ENCODE measurements at places on chromosomes 13 and 19.
A peak's percentile ranks its signal among the peaks of the same experiment; 100 is the strongest.

GRCh38 chr13:37576601-37577000 is 22.0 kb downstream of the POSTN start:
- DNase-seq: no peak

DNA sequence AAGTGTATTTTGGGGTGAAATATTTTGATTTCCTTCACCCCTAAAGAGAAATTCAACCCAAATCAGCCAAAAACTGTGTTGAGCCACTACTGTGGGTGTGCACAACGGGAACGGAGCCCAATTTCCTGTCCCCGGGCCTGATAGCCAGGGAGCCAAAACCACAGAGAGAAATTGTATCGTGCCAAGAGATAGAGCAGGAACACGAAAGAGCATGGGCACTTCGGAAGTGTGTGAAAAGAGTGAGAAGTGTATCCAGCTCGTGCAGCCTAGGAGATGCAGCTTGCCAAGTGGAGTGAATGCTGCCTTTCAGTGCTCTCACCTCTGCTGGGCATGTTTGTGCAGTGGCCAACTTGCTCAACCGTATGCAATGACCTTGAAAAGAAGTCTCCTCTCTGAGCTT is 19.4 kb upstream of the PLEKHF1 start:
- DNase-seq: no peak

DNA sequence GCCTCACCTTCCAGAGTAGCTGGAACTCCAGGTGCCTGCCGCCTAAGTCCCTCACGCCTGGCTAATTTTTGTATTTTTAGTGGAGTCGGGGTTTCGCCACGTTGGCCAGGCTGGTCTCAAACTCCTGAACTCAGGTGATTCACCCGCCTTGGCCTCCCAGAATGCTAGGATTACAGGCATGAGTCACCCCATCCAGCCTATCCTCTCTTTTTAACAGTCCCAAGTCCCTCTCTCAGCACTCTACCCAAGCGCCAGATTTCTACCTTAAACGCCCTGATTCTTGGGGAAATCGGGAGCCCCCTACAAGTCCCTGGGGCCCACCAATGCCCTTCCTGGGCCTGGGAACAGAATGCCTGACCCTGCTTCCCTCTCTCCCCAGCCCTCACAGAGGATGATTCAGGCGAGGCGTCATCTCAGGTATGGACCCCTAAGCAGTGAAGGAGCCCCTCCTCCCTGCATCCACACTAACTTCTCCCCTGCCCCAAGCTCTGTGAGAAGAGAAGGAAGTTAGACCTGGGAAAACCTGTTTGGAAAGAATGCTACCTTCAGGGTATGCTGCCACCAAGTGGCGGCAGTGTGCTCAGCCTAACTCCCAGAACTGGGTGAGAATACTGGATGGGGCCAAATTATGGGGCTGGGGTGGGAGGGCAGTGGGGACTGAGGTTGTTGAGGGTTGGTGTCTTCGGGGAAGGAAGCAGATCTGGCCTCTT is 20.8 kb upstream of the EBI3 start:
- DNase-seq: no peak

DNA sequence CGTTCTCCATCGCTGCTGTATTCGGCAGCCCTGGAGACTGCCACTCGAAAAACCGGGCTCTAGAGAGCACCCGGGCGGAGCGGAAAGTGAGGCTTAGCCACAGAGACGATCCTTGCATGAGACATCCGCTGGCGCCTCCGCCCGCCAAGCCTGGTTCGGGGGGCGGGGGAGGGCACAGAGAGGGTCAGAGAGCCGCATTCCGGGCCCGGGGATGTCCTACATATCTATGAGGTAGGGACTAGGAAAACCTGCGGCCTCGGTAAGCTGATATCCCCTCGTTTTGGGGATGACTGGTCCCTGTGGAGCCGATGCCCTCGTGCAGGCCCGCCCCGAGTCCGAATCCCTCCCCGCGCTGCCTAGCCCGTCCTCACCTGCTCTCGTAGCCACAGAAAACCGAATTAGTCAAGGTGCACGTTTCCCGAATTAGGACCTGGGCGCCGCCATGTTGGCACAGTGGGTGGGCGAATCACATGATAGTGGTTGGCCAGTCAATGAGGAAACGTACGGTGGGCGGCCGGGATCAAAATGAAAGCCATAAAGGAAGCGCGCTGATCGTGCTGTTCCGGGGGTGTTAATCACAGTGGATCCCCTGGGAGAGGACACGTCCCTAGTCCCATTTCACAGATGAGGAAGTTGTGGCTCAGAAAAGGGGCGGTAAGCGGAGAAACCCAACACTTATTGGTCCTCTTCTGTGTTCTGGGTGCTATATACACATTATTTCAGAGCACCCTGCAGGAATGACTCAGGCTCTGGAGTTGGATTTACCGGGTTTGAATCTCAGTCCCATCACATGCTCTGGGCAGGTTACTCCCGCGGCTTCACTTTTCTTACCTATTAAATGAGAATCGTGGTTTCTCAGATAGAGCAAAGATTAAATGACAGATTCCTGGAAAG is at the start of gene TRMT1:
TRMT1 (minus strand) TSS at position 459 of the 894 bp plus-strand sequence; CDS start at position 118, 341 bp downstream.
- DNase-seq: peak; percentile 93

- no peak for DNase-seq
Observed at GRCh38 chr13:106637519-106637918, 69.6 kb upstream of the ARGLU1 start.

GRCh38 chr19:6108721-6109633 is 1.3 kb downstream of the RFX2 start:
- DNase-seq: no peak

- DNase-seq: no peak
Observed at GRCh38 chr13:106105153-106105552, 430.3 kb downstream of the EFNB2 start.

- no peak for DNase-seq
Observed at GRCh38 chr13:28650284-28650683, 8.6 kb upstream of the POMP start.

DNA sequence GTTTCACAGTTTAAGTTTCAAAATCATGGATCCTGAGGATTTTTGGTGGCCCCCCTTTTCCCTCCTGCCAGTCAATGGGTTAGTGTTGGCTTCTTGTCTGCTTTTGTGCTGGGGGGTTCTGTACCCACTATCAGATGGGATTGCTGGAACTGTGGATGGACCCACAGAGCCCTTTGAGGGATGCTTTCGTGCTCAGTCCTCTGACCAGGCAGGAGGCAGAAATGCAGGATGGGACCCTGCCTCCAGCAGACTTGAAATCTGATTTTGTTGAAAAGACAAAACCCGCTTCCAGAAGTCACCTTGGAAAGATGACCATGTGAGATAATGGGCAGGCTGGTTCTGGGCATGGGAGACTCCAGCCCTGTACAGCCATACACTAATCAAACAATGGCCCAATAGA is 408.9 kb downstream of the ZNF536 start:
- no peak for DNase-seq

DNA sequence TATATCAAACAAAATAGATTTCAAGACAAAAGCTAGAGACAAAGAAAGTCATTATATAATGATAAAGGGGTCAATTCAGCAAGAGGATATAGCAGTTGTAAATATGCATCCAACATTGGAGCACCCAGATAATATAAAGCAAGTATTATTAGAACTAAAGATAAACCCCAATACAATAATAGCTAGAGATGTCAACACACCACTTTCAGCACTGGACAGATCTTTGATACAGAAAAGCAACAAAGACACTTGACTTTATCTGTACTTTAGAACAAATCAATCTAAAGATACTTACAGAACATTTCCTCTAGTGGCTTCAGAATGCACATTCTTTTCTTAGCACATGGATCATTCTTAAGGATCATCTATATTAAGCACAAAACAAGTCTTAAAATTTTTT is 59.1 kb upstream of the TEX29 start:
- DNase-seq: no peak

DNA sequence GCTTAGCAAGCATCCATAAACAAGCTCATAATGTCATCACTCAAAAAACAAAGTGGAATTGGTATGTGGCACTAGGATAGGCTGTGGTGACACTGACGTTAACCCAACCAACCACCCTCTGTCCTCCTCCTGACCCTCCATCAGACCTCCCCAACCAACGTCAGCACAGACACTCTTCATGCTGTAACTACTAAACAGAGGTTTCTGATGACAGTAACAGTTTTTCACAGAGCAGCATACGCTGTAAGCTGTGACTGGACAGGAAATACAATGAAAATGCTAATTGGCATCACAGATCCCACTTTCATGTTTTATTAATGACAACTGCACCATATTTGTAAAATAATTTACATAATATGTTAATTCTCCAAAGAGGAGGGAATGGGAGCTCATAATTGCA is 238.0 kb downstream of the IRS2 start:
- no peak for DNase-seq

- no peak for DNase-seq
Observed at GRCh38 chr13:28658539-28658795, 463 bp upstream of the POMP start.

DNA sequence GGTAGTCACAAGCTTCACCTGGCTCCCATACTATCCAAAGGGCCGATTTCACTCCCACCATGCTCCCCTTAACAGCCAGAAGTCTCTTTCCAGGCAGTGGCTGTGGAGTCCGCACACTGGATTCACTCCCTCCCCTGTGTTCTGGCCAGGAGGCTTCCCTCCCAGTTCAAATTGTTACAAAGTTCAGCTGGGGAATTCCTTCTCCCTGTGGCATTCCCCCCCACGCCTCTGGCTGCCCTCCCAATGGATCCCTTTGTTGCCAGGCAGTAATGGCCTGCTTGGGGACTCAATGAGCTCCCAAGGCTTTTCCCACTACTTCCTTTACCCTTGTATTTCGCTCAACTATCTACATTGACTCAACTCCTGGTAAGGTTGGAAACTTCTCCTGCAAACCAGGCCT is 1921.4 kb upstream of the PCDH20 start:
- no peak for DNase-seq

DNA sequence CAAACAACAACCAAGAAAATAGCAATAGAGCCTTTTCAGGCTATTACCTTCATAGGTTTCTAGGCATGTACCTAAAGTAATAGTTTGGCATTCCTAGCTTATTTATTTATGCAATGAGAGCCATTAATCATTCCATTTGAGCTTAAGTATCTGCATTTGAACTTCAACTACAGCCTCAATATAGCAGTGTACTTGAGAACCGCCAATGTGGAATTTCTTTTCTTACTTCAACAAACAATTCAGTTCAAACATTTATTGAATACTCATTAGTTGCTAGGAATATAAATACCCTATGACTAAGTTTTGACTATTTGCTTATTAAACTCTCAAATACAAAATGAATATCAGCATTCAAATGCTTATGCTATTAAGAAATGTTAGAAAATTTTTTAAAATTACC is 38.0 kb upstream of the FREM2 start:
- DNase-seq: no peak

DNA sequence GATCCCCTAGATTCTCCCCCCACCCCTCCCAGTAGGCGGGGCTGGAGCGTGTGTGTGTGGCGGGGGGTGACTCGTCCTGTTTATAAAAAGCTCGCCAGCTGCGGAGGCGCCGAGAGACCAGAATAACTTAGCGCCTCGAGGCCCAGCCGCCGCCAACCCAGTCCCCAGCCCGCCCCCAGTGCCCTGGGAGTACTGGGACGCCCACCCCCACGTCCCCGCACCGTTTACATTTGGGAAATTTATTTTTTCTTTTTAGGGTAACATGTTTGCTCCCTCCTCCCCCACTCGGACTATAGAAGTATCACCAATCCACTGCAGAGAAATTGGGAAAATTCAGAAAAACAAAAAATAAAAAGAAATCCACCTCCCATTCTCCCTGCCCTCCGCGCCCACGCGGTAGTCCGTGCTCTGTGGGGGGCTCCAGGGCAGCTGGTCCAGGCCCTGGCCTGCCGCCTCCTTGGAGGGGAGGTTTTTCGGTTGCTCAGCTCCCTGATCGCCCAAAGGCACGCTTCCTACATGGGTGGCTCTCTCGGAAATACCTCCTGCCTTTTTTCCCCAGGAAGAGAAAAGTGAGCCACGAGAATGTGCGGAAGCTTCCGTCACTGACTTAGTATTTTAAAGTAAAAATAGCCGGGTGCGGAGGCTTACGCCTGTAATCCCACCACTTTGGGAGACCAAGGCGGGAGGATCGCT is 1.5 kb upstream of the RAB3A start:
- DNase-seq: peak; percentile 69

DNA sequence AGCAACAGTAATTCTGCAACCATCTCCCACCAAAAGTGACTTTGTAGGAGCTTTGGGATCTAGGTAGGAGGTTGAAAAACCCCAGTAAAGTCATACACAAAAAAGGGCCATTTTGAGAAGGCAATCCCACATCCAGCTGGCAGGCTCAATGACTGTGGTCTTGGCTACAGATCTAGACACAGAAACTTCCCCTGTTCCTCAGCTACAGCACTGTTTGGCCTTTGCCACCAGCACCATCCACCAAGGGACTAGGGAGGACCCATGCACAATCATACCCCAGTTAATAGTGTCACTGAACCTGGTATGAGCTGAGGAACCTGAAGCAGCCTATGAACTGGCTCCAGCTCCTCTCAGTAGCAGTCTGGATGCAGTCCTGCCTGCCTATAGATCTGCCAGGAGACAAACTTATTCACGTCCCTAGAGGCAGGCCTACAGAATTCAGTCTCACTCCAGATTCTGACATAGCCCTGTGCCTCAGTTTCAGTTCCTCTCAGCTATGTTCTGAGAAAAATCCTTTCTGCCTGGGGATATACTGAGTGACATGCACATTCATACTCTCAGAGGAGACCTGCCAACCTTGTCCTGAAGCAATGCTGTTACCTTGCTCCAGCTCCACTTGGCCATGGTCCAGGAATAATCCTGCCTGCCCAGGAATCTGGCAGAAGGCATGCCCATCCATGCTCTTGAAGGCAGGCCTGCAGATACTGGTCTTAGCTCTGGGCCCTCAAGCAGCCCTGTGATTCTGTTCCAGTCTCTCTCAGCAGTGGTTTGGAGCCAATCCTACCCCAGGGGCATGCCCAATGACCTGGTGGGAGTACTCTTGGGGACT is 2048.3 kb upstream of the PCDH20 start:
- DNase-seq: no peak

DNA sequence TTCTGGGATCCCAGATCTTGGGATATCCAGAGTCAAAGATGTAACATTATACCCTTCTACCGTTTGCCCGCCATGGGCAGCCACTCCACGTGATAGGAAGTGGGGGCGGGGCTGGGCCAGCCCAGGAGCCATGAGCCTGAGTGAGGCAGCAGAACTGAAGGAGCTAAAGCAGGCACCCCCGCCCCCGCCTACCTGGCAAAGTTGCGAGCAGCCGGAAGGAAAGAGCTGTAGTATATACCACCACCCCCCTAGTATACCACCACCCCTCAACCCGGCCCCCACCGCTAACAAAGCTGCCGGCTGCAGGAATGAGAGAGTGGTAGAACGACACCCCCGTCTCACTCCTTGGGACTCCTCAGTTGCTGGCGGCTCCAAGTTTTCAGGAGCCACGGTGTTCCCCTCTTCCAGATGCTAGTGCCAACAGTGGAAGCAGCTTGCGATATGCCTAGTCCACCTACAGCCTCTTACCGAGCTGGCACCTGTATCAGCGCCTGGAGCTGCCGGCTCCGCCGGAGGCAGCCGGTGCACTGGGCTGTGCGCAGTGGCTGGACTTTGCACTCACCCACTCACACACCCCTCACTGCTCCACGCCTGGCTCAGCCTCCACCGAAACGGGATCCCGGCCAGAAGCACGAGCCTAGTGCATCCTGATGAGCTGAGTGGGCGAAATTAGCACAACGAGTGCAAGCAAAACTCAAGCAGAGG is 230.7 kb upstream of the PRR20A start:
- DNase-seq: no peak
